LHCN-M2 (cell line): ENCODE measurements at places on chromosomes 6 and 20. TPM values are rescaled to one million over a fixed set of nuclear protein-coding genes. Genes with fewer than 3 reads are reported as not detected.

The RAMACL gene
- 0.06 TPM in 1 of 2 replicates, not detected in the other for total RNA-seq

The EFCAB8 gene
- total RNA-seq, result 0.17 TPM in 1 of 2 replicates, not detected in the other

The PNPLA1 gene
- not detected in 2 replicates for total RNA-seq

The LST1 gene
- not detected in 2 replicates for total RNA-seq

DNA sequence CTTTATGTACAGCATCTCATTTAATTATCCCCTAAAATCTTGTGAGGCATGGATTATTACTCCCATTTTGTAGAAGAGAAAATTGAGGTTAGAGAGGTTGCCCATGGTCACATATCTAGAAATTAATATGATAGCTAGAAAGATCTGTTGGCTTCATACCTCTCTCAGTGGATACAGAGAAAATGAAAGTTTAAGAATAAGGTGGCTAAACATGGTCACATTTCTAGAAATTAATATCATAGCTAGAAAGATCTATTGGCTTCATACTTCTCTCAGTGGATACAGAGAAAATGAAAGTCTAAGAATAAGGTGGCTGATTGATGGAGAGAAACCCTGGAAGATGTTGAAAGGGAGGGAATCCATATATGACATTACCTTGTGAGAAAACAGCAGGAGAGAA, 260.7 kb upstream of the MAN1A1 start:
- no peak for DNase-seq

- DNase-seq, result no peak
Measured at GRCh38 chr6:77026341-77026740, 436.9 kb downstream of the HTR1B start.

DNA sequence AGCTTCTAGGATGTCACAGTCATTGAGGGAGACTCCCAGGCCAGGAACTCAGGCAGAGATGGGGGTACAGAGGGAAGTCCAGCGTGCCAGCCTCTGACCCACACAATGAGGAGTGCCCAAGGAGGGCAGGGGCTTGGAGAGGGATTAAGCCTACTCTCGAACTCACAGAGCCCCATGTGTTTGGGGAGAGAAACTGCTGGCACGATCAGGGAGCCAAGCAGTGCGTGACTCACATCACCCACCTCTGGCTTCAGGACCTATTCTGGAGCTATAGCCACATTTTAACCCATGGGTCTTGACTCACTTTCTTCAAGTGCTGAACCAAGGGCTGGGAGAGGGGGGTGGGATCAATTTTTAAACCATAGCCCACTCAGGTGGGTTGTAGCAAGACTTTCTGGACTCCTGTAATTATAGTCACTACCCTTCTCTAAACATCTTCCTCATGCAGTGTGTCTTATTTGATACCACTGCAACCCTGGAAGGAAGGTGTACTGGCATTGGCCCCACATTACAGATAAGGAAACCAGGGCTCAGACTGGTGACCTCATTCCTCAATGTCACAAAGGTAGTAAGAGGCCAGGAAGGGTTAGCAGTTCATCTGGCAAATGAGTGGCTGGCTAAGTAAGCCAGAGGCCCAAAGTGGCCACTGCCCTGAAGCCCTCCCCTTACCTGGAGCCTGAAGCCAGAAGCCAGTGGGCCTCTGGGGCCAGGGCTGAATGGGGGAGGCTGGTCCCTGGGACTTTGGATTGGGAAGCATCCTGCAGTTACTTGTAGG, 12.0 kb downstream of the FOXP4 start:
- no peak for DNase-seq

DNA sequence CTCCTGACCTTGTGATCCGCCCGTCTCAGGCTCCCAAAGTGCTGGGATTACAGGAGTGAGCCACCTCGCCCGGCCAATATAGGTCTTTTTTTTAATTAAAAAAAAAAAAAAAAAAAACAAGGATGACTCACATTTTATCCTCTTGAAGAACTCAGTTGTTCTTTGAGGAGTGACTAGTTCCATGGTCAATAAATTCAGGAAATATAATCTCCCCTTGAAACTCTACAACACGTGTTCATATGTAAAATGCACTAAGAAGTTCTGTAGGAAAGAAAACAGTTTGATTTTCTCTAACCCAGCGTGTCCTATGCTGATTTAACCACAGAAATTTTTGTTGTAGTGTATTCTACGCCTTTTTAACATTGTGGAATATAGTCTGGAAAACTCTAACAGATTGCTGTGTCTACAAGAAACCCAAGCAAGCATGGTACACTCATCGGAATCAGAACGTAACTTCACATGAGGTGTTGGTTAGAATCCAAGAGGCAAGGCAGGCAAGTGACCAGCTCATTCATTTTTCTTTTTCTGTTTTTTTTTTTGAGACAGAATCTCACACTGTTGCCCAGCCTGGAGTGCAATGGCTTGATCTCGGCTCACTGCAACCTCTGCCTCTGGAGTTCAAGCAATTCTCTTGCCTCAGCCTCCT, 79.0 kb upstream of the ZNF217 start:
- peak; percentile 61 for DNase-seq

DNA sequence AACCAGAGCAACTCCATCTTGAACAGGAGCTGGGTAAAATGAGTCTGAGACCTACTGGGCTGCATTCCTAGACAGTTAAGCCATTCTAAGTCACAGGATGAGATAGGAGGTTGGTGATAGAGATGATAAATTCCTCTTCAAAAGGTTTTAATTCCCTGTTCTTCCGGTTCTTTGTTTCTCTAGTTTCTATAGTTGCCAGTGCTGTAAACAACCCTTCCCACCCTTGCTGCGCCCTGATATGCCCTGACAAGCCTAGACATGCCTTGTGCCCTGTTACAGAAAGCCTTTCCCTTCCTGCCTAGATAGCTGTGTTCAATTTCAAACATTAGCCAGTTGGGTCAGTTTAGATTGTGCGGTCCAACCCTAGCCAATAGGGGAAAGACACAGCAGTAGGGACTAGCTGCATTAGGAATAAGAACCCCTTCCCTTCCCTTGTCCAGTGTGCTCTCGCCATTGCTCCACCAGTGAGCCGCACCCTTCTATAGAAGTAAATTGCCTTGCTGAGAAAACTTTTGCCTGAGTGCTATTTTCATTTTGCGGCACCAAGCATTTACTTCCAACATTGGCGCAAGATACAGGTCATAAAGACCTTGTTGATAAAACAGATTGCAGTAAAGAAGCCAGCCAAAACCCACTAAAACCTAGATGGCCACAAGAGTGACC, 52.5 kb upstream of the CCN2 start:
- no peak for DNase-seq

- no peak for DNase-seq
Measured at GRCh38 chr20:36847710-36848040, 28.3 kb upstream of the TLDC2 start.
